ENCODE measurements at places on chromosomes 12 and 14. TPM values are rescaled to one million over a fixed set of nuclear protein-coding genes. Genes with fewer than 3 reads are reported as not detected.

The CFAP54 gene
- 0.29 TPM for polyA plus RNA-seq

The FOXA1 gene
- 0.09 TPM for polyA plus RNA-seq

The NUDT14 gene
- 19.8 TPM for polyA plus RNA-seq

The FOXG1 gene
- polyA plus RNA-seq = not detected

The ERP27 gene
- 0.12 TPM for polyA plus RNA-seq

The POTEM gene
- polyA plus RNA-seq = not detected

The SLCO1B1 gene
- polyA plus RNA-seq = not detected
